ENCODE measurements at places on chromosomes 6 and 20.

GRCh38 chr6:4021854-4022695 lies 56.9 kb downstream of the FAM217A start:
- no peak for DNase-seq

- no peak for DNase-seq
Observed at GRCh38 chr20:48706116-48706656, 121.6 kb downstream of the PREX1 start.

- DNase-seq, result no peak
Observed at GRCh38 chr6:118918329-118918725, 16.6 kb downstream of the MCM9 start.

- DNase-seq, result no peak
Observed at GRCh38 chr6:83770910-83771309, 62.0 kb upstream of the SNAP91 start.

DNA sequence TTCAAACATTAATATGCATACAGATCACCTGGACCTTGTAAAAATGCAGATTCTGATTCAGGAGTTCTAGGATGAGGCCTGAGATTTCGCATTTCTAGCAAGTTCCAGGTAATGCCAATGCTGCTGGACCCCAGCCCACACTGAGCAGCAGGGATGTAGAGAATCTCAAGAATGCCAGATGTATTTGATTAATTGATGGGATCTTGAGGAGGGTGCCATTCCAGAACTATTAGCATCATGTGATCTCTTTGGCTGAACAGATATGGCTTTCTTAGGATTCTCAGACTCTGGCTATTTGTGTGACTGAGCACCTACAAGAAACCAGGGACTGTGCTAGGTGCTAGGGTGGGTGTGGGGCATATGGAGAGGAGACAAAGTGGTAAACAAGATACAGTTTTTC lies 16.5 kb upstream of the SNX3 start:
- no peak for DNase-seq

- no peak for DNase-seq
Observed at GRCh38 chr6:68761985-68762384, 126.9 kb downstream of the ADGRB3 start.

- no peak for DNase-seq
Observed at GRCh38 chr20:33217052-33217451, at the start of gene BPIFA3. TSS of gene BPIFA3 (plus strand) at chr20:33217352. CDS start at chr20:33217537, 185 bp downstream.

DNA sequence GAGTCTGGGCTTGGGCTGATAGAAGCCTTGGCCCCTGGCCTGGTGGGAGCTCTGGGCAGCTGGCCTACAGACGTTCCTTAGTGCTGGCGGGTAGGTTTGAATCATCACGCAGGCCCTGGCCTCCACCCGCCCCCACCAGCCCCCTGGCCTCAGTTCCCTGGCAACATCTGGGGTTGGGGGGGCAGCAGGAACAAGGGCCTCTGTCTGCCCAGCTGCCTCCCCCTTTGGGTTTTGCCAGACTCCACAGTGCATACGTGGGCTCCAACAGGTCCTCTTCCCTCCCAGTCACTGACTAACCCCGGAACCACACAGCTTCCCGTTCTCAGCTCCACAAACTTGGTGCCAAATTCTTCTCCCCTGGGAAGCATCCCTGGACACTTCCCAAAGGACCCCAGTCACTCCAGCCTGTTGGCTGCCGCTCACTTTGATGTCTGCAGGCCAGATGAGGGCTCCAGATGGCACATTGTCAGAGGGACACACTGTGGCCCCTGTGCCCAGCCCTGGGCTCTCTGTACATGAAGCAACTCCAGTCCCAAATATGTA lies 957 bp upstream of the VEGFA start:
- no peak for DNase-seq

DNA sequence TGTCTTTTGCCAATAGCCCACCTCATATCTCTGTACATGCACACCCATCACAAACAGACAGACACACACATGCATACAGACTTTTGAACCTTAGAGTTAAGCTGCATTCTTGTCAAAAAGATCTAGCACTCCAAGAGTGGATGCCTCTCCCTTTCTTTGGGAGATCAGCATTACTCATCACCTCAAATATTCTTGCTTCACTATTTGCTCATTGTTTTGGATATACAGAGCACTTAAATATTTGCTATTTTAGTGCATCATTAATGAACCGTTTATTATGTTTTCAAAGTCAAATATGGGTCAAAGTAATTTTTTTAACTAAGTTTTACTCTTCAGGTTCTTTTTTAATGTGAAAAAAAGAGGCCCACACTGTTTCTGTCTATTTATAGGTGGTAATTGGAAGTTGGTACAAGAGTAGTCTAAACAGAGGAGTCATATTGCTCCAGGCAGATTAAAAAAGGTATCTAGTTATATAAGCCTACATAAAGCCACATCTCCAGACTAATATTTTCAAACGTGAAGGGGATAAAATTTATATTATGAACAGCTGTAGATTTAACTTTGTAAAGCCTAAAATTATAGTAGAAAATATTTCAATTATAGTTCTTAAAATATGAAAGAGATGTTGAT lies 102.6 kb downstream of the FLRT3 start:
- no peak for DNase-seq

DNA sequence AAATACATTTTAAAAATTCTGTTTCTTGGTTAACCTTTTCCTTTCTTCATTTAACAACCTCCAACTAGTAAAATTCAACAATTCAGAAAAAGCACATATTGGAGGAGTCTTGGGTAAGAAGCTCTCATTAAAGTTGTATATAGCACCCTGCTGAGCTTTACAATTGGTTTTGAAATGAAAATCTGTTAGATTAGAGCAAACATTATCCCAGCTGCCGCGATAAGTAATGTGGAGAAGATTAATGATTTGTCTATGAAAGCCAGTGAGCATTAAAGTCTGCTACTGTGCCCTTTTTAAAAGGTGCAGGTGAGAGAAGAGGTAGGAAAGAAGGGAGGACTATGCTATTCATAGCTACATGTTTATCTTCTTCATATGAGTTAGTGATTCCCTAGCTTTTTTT lies 201.5 kb downstream of the ZFAND3 start:
- no peak for DNase-seq

GRCh38 chr6:157242791-157243190 lies 80.5 kb downstream of the TMEM242 start:
- DNase-seq, result no peak

DNA sequence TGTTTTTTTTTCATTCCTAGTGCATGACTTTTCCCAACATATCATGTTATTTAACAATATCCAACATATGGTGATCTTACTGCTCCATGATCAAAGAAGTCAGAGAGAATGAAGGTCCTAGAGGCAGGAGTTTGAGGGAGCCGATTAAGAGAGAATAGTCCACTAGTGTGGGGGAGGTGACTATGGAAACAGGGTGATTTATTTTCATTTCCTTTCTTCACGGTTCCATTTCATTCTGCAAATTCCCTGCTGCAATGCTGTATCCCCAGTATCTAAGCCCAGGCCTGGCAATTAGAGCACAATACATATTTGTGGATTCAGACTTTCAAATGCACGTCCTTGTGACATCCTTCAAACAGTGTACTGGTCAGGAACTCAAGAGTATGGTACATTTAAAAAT lies 91.4 kb downstream of the CD83 start:
- no peak for DNase-seq

DNA sequence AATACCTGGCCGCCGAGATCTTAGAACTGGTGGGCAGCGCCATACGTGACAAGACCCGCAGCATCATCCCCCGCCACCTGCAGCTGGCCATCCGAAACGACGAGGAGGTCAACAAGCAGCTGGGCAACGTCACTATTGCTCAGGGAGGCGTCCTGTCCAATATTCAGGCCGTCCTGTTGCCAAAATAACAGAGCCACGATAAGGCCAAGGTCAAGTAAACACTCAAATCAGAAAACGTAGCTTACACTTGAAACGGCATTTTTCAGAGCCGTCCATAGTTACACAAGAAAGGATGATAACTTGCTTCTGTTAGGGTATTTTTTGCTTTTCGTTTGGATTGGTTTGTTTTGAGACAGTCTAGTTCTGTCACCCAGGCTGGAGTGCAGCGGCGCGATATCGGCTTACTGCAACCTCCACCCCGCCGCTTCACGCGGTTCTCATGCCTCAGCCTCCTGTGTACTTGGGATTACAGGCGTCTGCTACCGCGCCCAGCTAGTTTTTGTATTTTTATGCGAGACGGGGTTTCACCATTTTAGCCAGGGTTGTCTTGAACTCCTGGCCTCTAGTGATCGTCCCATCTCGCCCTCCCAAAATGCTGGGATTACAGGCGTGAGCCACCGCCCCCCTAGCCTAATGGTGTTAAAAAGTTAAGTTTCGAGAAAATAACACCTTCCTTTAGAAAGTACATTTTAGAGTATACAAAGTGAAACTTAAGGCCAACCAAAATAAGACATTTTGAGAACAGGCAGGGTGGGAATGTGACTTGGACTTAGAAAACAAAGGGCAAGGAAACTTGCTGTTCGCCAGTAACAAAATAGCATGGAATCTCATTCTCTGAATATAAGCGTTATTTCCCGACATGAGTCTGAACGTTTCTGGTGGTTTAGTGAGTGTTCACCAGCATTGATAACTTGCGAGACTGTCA lies 42.8 kb upstream of the HFE start:
- DNase-seq, result no peak

DNA sequence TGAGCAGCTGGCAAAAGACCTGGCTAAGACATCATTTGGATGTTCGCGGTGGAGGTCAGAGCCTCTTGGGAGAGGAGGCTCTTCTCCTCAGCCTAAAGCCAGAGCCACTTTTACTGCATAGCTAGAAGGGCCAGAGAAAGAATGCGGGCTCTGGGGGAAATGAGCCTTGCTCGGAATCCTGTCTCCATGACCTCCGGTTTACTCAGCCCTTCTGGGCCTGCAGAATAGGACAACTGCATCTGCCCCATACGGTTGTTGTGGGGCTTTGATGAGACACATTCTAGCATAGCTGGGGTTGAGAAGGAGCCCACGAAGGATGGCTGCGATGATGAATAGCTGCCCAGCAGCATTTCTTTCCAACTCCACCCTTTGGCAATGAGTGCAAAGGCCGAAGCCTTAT lies 115.0 kb upstream of the SLC22A23 start:
- no peak for DNase-seq

DNA sequence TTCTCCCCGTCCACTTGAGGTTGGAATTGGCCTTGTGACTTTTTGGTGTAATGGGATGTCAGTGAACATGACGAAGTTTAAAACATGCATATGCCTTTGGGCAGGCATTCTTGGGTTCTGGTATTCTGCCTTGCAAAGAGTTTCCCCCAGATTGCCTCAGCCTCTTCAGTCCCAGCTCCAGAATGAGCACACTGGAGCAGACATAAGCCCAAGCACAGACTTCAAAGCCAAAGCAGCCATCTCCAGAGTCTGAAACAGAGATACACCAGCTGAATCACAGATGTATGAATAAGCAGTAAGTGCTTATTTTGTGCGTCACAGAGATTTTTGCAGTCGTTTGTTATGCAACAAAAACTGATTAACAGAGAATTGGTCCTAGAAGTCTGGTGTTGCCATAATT lies 546.0 kb downstream of the FRK start:
- DNase-seq, result no peak

DNA sequence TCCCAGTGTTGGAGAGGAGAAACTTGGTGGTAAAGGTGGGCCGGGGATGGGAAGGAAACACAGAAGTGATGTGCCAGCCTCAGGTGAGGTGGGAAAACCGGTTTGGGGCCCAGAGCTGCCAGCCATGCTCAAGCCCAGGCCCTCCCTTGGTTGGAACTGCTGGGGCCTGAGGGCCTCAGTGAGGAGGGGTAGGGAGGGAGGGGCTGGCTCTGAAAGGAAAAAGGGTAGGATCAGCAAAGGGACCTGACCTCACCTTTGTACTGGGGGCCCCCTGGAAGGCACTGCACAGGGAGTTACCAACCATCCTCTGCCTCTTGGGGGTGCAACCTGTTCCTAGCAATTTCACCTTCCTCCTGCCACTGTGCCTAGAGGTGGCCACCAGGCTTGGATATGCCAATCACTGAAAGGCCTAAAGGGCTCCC lies 1.8 kb upstream of the SPEF1 start:
- DNase-seq, result no peak

DNA sequence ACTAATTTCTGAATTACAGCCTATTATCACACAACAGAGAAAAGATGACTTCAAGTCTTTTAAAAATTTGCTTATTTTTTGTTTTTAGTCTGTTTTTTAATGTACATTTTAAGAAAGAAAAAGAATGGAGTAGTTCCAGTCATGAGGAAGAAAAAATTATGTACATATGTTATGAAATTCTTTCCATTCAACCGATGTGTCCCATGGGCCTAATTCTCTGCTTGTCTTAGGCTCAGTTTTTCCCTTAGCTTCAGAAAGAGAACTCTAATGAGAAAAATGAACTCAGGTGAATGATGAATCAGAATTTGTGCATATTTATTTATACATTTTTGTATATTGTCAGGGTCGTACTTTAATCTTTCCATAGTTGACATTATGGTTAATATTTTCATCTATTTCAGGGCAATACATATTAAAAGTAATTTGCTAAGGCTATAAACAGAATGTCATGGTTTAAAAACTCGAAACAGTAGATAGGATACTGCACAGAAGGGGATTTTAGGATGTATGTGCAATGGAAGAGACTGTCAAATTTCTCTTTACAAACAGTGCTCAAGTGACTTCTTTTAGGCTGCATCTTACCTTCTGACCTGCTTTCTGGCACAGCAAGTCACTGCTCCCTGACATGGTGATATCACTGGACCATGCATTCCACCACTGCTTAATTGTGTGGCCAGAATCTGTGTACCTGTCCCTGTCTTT lies 153.1 kb downstream of the EPHA7 start:
- no peak for DNase-seq

- DNase-seq, result no peak
Observed at GRCh38 chr6:4008324-4009047, 70.5 kb downstream of the FAM217A start.

- no peak for DNase-seq
Observed at GRCh38 chr6:83292900-83293843, 100.0 kb downstream of the RWDD2A start.

- DNase-seq, result no peak
Observed at GRCh38 chr6:64786736-64787135, 920.3 kb downstream of the EYS start.

- no peak for DNase-seq
Observed at GRCh38 chr6:165178056-165178455, 131.3 kb downstream of the C6orf118 start.

DNA sequence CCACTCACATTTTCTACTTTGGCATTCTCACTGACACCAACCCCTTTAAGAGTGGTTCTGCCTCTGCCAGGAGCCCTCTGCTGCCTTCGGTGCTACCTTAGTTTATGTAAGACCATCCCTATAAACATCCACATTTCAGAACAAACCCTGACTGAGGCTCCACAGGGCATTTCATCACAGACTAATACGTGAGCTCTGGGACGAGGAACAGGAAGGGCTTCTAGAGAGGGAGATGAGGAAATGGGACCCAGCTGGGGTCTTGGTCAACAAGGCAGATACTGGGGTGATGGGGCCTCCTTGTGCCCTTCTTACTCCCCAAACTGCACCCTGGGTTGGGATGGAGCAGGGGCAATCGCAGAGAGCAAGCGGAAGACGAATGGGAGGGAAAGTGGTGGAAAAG lies 86.5 kb upstream of the FYN start:
- DNase-seq, result no peak

DNA sequence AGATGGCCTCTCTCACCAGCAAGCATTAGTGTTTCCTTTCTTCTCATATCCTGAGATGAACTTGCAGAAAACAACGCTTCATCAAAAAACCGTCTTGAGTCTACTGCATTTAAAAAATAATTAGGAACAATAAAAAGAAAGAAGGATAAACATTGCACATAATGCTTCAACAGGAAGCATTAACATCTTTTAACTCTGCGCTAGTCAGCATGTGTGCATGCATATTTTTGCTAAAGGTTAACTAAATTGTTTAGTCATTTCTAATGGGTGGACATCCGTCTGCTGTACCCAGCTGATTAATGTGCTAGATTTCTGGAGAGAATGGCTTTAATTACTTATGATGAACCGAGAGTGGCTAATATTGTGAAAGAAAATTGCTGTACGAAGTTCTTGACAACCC lies 349.3 kb downstream of the SOX4 start:
- no peak for DNase-seq

GRCh38 chr20:35953387-35954199 lies 709 bp downstream of the SCAND1 start:
- DNase-seq, result peak; percentile 27
